ENCODE measurements at places on chromosomes 7 and 10.

- no peak for DNase-seq
Observed at GRCh38 chr10:115949282-115949844, 323.6 kb downstream of the GFRA1 start.

DNA sequence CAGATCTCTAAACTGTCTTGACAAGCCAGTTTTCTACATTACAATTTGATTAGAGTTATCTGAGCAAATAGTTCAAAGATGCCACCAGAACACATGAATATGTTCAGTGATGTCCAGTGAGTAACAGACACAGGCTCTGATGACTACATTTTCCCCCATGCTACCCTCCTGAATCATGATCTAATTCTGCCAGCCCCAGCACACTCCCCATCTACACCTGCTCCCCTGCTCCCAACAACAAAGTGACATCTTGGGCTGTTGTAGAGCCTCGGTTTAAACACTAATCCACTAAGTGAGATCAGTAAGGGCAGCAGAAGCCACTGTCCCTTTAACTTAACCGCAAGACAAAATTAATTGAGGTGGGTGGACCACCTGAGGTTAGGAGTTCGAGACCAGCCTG is 104.6 kb downstream of the PROSER2 start:
- no peak for DNase-seq

DNA sequence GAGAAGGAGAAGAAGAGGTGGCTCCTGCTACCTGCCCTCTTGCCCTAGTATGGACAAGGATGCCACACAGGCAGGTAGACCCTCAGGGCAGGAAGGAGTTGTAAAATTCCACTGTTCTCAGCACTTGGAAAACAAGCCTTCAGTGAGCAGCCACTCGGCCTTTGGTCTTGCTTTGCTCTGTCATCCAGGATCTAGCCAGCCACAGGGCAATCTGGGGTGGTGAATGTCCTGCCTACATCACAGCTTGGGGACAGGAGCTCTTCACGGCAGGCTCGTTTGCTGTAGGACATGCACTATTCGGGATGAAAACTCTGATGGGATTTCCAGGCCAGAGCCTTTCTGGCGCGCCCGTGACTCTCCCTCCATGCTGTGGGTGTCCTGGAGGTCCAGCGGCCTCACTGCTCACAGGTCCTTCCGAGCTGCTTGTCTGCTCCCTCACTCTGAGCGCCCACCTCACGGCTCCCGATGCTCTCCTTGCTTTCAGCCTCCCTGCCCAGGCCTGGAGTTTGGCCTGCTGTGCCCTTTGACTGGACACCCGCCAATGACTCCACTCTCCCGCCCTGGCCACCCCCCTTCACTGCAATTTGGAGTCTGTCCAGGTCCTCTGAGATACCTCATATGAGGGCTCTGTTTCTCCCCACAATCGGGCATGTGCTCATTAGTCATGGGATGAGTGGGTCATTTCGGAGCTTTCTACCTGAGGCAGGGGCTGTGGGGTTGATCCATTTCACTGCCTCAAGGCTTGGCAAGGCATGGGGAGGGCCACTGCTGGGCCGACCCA is 227.2 kb upstream of the GRB10 start:
- DNase-seq, result no peak

- no peak for DNase-seq
Observed at GRCh38 chr7:52074071-52074470, 757.5 kb upstream of the COBL start.

- DNase-seq, result no peak
Observed at GRCh38 chr10:101126684-101127628, 4.1 kb upstream of the TLX1 start.

DNA sequence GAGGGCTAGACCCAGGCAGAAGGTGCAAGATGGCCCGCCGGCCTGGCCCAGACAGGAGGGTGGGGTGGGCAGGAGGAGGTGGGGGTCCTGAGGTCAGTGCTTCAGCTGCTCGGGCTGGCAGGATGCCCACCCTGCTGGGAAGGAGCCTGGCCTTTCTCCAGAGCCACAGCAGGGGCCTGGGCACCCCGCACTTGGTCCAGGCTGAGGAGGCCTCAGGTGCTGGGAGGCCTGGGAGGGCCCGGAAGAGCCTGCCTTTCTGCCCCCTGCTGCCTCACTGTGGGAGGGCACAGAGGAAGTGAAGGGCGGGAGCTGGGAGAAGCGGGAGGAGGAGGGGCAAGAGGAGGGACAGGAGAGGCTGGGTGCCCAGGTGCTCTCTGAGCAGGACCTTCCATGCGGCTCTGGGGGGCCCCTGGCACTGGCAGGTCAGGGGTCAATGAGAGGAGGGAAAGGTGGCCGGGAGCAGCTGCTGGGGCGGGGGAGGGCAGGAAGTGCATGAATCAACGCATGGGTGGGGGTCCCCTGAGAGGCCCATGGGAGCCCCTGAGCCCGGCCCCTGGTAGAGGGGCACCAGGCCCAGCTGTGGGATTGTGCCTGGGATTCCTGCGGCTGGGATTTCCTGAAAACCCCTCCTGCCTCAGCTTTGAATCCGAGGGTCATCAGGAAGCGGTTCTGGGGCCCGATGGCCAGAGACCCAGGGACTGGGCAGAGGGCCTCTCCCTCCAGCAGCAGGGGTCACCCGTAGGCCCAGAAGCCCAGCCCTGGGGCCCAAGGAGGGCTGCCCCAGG is 49.9 kb downstream of the PWWP2B start:
- DNase-seq, result no peak

- no peak for DNase-seq
Observed at GRCh38 chr10:67696679-67697078, 684 bp upstream of the CTNNA3 start.

GRCh38 chr10:100793055-100793454 is 47.7 kb downstream of the PAX2 start:
- DNase-seq, result no peak
